Amygdala (tissue), 56 donors: ENCODE measurements at places on chromosomes 2 and 18.

GRCh38 chr18:32893915-32894314, 121.1 kb upstream of the KLHL14 start:
- DNase-seq: no peak

DNA sequence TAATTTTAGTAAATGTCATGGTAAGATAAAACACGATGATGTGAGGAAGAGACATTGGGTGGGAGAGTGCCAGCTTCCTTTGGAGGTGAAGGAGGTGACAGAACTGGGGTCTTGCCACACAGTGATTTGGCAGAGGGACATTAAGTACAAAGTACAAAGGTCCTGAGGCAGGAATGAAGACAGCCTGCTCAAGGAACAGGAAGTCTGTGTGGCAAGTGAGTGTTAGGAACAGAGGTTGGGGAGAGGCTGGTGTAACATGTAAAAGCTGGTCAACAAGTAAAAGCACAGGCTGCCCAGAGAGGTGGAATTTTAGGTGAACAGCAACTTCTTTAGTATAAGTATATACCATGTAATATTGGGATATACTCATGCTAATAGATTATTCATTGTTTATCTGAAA, 73.1 kb downstream of the INPP5D start:
- DNase-seq: no peak

DNA sequence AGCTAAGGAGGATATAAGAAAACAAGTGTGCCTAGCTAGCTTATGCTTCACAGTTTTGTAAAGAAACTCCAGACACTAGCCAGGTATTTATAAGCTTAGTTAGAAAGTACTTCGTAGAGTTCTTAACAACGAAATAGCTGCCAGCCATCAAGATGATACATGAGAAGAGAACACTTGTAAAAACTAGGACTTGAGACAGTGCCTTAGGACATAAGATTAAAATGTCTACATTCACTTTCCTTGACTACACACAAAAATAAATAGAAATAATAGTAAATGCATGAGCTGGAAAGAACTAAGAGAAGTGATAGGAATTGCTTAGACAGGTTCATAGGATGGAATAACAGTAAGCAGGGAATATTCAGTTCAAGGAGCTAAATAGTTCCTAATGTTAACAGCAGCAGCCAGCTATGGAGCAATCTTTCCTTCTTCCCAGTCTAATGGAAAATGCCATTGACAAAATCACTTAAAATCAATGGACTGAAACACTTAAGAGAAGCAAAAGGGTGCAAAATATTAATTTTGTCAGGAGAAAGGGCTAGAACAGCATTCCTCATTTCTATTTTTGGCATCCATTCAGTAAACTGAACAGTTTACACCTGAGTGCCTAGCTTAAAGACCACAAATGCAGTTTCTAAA, 186.6 kb downstream of the PDE11A start:
- DNase-seq: no peak

DNA sequence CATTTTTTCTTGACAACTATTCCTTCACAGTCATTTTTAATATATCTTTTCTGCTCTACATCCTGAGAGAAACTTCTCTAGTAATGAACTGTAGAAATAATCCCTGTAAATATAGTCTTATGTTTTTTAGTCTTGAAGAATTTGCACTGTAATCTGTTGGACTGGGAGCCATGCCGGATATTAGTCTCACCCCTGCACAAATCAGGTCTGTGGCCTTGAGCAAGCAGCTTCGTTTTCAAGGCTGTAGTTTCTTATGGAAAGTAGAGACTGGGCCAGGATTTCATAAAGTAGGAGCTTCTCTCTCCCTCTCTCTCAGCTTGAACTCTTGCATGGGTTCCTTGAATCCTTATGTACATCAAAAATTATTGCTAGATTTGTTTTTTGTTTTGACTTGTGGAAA, 8.7 kb downstream of the FARP2 start:
- DNase-seq: no peak

- no peak for DNase-seq
Measured at GRCh38 chr2:118309946-118310680, 221.8 kb downstream of the INSIG2 start.

DNA sequence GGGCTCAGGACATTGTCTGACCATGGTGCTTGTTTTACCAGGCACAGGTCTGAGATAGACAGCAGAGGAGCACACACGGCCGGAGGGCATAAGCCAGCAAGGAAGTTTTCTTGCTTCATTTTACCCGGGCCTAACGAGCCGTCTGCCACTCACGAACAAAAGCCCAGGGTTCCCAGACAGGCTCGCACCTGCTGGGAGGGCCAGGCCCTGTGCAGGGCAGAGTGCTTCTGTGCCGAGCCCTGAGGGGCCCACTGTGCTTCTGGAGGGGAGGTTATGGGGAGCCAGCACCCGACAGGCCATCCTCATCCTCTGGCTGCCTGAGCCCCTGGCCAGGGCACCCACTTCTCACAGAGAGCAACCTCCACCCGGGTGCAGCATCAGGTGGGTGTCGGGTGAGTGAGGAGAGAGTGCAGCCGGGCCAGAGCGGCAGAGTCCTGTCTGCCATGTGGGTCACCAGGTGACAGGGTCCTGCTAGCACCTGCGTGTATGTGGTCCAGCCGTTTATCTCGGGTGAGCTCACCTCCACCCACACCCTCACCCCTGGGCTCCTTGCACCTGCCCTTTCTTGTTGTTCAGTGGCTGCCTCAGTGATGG, 297.9 kb downstream of the NDUFA10 start:
- DNase-seq: no peak

DNA sequence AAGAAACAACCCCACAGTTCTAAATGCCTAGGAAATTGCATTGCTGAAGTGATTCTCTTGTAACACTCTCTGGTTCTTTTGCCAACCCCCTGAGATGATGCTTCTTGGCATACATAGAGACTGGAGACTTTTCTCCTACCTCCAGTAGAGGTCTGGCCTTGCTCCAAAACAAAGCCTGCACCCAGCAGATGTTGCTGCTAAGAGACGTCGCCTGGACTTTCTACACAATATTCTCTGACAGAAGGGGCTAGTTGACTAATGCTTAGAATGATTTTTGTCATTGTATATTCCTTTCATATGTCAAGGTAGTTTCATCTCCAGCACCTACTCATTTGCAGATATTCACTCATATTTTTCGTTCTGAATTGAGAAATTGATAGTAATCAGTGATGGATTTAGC, 24.6 kb downstream of the SOWAHC start:
- no peak for DNase-seq

DNA sequence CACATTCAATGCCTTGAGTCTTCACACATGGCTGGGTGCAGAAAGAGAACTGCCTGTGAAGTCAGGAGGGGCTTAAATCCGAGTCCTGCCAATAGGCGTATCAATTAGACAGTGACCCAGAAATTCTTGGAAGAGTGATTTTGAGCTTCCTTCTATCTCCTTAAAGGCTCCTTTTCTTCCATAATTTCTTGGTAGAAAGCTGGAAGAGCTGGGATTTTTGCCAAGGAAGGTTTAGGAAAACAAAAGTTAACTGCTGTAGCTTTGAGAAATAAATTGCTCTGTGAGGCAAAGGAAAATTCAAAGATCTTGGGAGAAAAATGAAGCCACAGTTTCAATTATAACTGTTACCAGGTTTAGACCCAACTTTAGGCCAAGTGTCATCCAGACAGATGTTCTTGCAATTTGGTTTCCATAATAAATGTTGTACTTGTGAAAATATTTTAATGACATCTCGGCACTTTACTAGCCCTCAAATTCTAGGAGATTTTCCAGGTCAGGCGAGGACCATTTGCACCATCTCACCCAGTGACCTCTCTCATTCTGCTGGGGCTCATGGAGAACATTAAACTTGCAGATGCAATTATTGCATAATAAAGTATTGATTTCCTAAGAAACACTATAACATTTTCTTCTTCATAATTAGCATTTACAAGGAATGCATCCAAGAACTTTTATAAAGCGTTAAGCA, 329.7 kb upstream of the MEIS1 start:
- DNase-seq: no peak

DNA sequence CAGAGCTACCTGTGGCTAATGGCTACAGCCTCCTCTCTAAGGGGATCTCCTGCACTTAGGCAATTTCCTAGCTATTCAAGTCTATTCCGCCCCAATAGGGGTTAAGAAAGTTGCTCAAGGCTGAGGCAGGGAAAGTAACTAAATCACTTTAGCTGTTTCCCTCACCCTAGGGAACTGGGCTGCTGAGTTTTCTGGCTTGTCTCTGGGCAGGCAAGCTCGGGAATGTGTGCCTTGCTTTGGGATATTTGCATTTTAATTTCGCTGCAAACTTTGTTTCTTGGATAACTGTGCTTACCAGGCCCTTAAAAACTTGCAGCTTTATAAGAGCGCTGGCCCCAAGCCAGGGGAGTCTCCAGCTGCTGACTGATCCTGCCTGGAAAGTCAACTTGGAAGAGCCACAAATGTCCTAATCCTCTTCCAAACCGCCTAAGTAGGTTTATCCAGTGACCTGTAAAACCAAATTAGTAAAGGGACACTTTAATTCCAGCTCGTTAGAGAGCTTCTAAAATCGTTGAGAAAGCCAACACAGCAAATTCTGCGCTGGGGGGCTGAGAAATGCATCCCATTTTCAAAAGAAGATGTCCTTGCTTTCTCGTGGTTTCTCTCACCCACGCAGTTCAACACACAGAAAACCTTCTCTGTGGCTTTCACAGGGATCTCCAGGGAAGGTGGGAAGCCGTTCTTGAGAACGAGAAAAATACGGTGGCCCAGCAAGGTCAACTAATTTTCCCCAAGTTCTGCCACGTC, 59.5 kb upstream of the SP3 start:
- DNase-seq: no peak

DNA sequence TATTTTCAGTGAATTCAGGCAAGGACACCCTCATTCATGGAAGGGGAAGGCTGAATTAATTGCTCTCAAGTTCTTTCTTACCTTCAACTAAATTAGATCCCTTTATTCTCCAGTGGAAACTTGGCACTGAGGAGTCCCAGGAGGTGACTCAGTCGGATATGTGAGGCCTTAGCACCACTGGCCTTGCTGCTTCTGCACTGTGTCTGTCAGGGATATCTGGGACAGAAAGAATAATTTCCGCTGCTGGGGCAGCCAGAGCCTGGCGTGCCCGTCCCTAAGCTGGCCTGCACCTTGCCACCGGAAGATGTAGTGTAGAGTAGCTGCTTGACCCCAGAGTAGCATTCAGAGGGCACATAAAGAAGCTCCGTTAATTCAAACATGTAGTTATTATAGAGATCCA, 53.4 kb downstream of the LIMS1 start:
- DNase-seq: no peak

- DNase-seq: no peak
Measured at GRCh38 chr18:12015416-12016062, 34.2 kb downstream of the IMPA2 start.

DNA sequence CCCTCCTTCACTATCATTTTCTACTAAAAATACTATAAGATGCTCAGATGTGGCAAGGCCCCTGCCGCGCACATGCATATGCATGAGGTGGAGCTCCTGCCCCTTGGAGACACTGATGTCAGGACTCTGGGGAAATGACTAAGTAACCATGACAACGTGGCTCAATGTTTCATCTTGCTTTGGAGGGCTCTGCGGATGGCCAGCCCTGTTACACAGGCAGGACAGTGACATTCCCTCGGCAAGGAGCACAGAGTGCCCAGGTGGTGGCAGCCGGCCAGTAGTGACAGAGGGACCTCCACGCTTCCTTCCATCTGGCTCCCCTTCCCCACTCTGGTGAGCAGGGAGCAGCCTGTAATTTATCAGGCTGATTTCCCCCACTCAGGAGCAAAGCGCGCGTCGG, 364.1 kb downstream of the SS18 start:
- DNase-seq: no peak

DNA sequence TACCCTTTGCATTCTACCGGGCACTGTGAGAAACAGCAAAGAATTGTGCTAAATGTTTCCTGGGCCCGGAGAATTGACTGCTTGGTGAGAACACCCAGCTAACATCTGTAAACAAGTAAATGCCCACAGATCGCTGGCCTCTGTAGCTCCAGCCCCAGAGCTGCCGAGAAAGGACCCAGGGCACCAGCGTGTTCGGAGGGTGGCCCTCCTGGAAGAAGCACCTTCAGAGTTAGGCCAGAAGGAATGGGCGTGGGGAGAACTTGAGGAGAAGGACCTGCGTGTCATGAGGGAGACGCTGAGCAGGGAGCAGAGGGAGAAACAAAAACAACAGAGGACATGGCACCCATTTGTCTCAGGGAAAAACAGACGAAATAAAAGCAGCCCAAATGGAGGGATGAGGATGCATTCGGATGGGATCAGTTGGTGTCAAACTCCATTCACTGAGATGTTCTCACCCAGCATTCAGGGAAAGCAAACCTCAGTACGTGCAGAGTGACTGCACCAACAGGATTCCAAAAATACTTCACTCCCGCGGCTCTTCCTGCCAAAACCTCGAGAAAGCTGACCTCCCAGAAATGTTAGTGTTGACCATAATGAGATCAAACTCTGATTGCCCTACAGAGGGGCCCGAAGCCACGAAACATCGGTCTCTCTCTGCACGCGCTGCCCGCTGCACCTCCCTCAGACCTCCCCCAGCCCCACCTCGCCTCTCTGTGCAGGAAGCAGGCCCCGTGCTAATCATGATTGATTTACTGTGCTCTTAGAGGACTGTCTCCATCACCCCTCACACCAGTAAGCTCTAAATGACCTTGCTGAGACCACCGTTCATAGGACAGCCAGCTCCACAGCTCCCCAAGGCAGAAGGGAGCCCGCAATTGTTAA, 376.3 kb upstream of the SALL3 start:
- DNase-seq: no peak

DNA sequence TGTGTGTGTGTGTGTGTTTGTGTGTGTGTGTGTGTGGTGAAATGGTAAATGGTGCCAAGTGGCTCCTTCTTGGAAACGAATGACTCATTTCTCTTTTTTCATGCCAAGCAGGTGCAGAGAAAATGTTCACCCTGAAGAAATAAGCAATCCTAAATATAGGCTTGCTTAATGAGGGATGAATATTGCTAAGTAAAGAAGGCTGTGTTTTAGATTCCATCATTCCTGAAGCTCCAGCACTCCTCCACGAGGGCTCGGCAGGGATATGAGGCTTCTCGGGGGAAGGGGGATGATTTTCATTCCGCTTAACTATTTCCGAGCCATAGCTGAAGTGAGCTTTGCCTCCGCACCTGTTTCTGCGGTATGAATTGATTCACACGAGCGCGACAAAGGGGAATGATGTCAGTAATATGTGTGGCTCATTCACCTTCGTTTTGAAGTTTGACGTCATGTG, 72.9 kb downstream of the TSN start:
- no peak for DNase-seq

- DNase-seq: no peak
Measured at GRCh38 chr2:128797533-128797932, 478.9 kb upstream of the HS6ST1 start.

- DNase-seq: no peak
Measured at GRCh38 chr2:228846161-228846560, 424.9 kb downstream of the PID1 start.

- DNase-seq: no peak
Measured at GRCh38 chr2:168742258-168742932, 60.0 kb upstream of the NOSTRIN start.

- no peak for DNase-seq
Measured at GRCh38 chr18:79480171-79481045, 84.7 kb downstream of the NFATC1 start.
